ENCODE measurements at places on chromosomes 6 and 20.
A peak's percentile ranks its signal among the peaks of the same experiment; 100 is the strongest.

DNA sequence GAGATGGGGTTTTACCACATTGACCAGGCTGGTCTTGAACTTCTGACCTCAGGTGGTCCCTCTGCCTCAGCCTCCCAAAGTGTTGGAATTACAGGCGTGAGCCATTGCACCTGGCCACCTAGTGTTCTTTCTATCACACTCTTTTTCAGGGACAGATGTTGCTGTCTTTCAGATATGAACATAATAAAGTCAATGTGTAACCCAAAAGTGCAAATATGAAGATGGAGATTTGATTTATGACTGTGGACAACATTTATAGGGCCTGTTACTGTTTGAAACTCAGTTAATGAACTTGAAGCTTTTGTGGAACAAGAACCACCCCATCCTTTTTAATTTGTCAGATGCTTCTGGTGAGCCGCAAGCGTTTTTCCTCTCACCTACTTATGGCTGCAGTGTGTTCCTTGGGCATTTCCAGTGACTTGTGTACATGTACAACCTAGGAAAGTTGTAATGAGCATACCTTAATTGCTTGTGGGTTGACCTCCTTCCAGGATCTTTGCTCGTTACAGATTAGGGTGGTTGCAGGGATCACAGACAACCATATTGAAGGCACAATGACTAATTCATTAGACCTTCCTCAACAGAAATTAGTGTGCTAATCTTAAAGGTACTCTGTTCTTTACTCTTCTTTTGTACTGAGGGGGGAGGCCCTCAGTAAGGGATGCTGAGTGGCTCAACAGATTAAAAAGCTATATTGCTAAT, 6.8 kb downstream of the TBPL1 start:
- DNase-seq: no peak

DNA sequence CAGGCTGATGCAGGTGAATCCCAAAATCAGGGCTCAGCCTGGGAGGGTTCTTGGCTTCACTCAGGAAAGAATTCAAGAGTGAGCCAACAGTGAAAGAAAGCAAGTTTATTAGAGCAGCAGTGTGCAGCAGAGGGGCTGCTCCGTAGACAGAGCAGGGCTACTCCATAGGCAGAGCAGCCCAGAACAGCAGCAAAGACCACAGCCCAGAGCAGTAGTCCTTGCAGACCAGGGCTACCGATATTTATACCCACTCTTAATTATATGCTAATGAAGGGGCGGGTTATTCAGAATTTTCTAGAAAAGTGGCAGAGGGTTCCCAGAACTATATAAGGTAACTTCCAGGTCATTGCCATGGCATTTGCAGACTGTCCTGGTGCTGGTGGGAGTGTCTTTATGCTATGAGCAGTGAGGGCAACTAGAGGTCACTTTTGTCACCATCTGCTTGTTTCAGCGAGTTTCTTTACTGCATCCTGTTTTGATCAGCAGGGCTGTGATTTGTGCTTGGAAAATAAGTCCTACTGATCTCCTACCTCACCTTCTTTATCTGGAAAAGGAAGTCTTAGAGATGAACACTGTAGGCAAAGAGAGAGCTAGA, 39.8 kb upstream of the PTPN1 start:
- DNase-seq: peak; percentile 64

DNA sequence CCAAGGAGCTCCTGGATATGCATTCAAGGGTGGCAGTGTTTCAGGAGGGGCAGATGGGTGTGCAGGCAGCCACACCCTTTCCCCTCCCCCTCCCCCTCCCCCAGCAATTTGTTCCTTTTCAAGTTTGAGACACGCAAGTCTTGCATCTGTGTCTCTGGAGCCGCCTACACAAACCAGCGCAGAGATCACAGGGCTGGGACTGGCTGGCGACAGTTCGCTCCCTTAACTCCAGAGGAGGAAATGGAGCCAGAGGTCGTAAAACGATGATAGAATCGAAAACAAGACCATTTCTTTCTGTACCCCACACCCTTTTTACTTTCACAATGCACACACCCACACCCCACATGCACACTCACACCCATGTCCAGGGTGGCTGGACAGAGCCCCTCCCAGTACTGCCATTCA, 163.1 kb downstream of the LY86 start:
- no peak for DNase-seq

DNA sequence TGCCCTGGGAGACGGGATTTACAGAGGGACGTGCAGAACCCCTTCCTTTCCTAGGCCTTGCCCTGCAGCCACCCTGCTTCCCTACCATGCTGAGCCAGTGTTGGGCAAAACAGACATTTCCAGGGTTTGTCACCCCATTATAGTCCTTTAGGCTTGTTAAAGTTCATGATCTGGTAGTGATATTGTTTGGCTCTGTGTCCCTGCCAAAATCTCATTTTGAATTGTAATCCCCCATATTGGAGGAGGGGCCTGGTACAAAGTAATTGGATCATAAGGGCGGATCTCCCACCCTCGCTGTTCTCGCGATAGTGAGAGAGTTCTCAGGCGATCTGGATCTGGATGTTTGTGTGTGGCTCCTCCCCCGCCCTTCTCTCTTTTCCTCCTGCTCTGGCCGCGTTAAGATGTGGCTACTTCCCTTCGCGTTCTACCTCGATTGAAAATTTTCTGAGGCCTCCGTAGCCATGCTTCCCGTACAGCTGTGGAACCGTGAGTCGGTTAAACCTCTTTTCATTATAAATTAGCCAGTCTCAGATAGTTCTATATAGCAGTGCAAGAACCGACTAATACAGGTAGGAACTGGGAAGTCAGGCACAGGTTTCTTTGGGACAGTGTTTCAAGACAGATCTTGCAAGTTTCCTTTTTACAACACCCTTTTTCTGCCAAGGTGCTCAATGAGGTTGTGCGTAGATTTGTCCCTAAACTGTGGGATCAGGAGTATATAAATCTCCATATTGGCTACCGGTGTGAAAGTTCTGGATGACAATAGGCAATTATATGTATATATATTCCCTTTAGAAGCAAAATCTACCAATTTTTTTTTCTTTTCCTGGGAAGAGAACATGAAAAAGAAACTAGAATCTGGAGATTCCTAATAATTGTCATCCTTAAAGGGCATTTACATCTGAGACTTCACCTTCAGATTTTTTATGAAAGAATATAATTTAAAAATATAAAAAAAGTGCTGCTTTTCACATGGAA, 152.1 kb downstream of the SAMD5 start:
- no peak for DNase-seq

DNA sequence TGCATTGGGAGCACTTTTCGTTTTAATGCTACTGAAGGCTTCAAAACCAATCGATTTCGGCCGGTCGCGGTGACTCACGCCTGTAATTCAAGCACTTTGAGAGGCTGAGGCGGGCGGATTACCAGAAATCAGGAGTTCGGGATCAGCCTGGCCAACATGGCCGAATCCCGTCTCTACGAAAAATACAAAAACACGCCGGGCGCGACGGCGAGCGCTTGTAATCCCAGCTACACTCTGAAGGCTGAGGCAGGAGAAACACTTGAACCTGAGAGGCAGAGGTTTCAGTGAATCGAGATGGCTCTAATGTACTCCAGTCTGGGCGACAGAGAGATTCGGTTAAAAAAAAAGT, 58.4 kb downstream of the TRIM38 start:
- no peak for DNase-seq

GRCh38 chr6:120675886-120676285, 658.4 kb downstream of the TBC1D32 start:
- DNase-seq: no peak

DNA sequence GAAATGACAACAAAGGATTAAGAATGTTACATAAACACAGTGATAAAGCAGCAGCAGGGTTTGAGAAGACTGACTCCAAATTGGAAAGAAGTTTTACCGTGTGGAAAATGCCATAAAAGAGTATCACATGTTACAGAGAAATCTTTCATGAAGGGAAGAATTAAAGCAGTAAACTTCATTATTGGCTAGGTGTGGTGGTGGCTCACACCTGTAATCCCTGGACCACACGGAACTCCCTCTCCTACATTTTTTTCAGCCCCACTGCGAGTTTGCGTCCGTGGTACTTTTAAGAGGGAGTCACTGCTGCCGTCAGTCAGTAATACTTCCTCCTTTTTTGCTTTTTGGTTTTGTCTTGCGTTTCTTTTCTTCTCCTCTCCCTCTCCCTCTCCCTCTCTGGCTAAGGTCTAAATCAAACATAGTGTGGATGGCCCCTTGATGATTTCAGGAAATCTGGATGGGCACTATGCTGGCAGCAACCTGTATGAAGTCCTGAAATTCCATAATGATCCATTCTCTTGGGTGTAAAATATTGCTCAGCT, 112.3 kb downstream of the MAN1A1 start:
- no peak for DNase-seq

DNA sequence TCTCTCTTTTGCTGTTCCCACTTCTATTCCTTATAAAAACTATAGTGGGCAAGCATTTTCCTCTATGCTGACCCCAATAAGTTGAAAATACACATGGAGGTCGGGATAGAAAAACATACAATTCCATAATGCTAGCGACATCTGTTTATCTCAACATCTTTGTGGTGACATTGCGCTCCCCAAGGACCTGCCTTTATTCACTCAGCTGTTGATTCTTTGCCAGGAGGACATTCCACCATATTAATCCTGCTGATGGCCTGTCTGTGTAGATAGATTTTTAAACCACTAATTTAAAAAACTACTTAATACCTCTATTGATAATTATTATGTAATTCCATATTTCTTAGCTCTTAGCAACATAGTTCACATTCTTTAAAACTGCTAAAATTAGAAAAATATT, 555.3 kb upstream of the MAP3K7 start:
- no peak for DNase-seq

DNA sequence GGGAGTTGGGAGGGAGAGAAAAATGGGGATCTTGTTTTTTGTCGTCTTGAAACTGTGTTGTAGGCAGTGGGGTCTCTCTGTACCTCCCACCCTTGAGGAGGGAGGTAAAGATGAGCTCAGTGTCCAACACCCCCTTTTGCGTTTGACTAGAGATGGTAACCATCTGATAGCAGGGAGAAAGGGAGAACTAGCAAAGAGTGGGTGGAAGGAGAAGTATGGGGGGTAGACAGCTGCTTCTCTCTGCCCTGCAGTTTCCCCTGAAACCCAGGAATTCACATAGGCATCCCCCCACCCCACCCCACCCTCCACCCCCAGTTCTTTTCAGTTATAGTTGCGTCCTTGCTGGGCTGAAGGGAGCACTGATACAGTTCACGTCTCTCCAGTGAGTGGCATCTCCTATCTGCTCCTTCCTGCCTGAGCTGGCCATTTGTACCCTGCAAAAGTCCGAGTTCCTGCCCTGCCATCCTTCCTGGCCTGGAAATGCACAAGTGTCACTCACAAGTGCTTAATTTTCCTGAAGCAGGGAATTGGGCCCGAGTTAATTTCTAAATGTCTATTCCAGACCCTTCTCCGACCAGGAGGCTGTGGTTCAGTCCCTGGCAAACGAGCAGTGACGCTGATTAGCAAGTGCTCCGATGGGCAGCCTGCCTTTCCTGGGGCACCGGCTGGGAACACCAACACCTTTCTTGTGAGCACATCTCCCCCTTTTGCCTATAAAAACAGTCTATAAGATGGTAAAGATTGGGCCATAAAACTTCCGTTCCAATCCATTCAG, 1.5 kb downstream of the SIRPA start:
- no peak for DNase-seq

DNA sequence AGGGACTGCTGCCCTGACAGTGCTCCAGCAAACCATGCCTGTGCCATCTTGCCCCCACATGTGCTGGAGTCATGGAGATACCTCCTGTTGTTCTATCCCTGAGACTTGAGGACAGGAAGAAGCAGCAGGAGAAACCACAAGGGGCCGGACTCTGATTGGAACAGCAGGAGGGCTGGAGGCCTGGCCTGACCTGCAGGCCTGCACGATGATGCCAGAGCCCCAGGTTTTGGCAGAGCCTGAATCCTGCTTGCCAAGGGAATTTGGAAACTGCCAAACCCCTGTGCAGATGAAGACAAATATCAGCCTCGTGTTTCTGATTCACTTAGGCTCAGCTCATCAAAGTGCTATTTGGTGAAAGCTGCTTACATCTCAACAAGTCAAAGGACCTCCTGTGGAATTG, 177.6 kb downstream of the MAFB start:
- no peak for DNase-seq

DNA sequence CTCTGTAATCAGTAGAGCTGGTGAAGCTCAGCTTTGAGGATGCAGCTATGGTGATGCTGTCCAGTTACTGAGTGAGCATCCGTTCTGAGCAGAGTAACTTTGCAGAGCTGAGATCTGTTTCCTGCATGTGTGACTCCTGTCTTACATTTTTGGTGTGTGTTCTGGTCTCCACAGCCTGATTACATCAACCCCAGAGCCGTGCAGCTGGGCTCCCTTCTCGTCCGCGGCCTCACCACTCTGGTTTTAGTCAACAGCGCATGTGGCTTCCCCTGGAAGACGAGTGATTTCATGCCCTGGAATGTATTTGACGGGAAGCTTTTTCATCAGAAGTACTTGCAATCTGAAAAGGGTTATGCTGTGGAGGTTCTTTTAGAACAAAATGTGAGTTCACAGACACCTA, 81.6 kb downstream of the FAM120B start:
- DNase-seq: no peak

GRCh38 chr6:131640576-131640975, 3.5 kb downstream of the ENPP3 start:
- no peak for DNase-seq

GRCh38 chr20:19543101-19543500, 215.0 kb upstream of the RIN2 start:
- no peak for DNase-seq

- DNase-seq: no peak
Measured at GRCh38 chr6:41462033-41462432, 84.1 kb upstream of the FOXP4 start.

- DNase-seq: no peak
Measured at GRCh38 chr6:6497976-6498375, 90.5 kb upstream of the LY86 start.

GRCh38 chr20:5535125-5535756, 215.0 kb upstream of the SHLD1 start:
- no peak for DNase-seq

GRCh38 chr20:51376111-51376510, 166.4 kb downstream of the NFATC2 start:
- DNase-seq: no peak

- DNase-seq: no peak
Measured at GRCh38 chr20:46375771-46376170, 30.6 kb downstream of the ELMO2 start.

DNA sequence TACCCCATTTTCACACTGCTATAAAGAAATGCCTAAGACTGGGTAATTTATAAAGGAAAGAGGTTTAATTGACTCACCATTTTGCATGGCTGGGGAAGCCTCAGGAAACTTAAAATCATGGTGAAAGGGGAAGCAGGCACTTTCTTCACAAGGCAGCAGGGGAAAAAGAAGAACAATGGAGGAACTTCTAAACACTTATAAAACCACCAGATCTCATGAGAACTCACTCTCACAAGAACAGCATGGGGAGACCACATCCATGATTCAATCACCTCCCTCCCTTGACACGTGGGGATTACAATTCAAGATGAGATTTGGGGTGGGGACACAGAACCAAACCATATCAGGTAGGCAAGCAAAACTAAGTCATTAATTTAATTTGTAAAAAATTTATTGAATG, 343.2 kb downstream of the FRK start:
- no peak for DNase-seq

DNA sequence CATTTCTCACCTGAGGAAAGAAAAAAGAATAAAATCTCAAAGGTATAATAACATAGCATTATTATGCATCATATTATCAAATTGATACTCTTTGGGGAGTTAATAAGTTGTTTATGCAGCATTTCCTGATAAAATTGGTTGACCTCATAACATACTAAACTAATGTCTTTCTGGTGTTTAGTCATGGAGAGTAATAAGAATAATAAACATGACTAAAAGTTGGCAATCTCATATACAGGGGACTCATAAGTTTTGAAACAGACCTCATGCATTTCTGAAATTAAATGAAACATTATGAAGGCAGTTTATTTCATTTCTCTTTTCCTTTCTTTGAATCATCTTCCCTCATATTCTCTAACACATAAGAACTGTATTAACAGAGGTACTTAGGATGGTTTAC, 60.5 kb upstream of the PRDM1 start:
- no peak for DNase-seq

Measured in endothelial cell of umbilical vein (primary cell).